ENCODE measurements at places on chromosomes 11 and 22.

GRCh38 chr11:66336234-66337102, at the start of gene RIN1:
RIN1 (minus strand) TSS chr11:66336434; CDS start chr11:66336402, 32 bp downstream.
- DNase-seq = no peak

DNA sequence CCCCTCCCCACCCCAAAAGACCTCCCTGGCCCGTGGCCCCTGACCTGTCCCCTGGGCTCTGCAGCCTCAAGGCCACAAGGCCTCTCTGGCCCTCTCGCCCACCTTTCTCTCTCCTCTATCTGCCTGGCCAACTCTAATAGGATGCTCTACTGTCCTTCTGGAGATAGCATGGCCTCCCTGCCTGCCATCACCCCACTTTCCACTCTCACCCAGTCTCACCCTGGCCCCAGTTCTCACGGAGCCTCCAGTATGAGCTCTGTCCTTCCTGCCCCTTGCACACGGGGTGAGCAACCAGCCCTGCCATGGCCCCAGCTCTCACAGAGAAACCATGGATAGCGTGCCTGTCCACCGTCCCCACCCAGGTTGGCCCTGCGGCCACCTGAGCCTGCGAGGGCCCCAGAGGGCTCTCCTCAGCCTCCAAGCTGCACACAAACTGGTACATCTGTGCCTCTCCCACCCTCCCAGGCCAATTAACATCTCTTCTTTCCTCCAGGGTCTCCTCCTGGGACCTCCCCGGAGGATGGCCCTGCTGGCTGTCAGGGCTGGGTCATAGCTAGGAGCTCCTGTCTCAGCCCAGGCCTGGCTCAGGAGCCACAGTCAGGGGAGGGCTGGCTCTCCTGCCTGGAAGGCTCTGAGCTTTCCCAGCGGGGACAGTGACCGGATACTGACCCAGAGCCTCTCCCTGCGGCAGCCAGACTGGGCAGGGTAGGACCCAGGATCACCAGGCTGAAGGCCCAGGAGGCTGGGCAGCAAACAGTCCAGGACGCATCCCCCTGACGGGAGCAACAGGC, 22.3 kb downstream of the RTN4R start:
- DNase-seq = no peak

DNA sequence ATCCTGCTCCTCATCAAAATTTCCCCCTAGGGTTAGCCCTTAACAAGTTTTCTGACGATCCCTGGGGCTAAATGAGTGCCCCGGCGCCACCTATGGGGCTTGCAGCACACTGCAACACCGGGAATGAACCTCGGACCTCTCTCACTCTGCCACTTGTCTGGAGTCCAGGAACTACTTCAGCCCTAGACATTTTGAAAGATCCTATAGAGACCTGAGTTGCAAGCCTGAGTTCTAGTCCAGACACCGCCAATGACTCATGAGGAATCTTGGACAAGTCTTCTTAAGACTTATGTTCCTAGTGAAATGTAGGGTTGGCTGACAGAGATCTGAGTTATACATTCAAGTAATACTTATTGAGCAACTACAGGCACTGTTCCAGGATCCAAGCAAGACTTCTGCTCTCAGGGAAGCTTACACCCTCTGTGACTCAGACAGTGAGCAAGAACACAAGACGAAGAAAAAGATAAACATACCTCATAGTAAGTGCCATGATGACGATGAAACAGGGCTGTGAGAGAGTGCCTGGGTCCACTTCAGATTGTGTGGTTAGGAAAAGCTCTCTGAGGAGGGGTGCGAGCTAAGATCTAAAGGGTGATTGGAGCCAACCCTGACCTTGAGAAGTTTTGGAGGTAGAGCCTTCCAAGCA, 10.2 kb upstream of the STK33 start:
- DNase-seq = peak; percentile 32

GRCh38 chr22:50074056-50074455, 11.2 kb downstream of the MLC1 start:
- DNase-seq = no peak

- no peak for DNase-seq
Observed at GRCh38 chr22:22802339-22802970, 85.2 kb upstream of the IGLL5 start.

DNA sequence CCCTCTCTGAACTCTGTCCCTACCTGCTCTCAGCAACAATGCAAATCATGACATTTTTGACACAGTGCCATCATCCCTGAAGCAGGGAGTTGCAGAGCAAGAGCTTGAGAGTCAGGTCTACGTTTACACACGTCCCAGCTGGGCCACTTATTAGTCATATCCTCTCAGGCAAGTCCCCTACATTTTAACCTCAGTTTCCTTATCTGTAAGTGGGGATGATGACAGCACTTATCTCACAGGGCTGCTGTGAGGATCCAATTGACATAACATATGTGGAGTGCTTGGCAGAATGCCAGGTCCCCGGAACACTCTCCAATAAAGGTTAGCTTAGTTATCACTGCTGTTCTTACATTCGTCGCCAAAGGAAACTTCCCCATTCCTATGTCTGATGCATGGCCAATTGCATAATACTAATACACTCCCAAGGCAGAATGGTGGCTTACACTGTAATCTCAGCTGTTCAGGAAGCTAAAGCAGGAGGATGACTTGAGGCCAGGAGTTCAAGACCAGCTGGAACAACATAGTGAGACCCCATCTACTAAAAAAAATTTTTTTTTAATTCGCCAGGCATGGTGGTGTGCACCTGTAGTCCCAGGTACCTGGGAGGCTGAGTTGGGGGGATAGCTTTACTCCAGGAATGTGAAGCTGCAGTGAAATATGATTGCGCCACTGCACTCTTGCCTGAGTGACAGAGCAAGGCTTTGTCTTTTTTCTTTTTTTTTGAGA, 16.6 kb downstream of the ASCC2 start:
- peak; percentile 90 for DNase-seq

DNA sequence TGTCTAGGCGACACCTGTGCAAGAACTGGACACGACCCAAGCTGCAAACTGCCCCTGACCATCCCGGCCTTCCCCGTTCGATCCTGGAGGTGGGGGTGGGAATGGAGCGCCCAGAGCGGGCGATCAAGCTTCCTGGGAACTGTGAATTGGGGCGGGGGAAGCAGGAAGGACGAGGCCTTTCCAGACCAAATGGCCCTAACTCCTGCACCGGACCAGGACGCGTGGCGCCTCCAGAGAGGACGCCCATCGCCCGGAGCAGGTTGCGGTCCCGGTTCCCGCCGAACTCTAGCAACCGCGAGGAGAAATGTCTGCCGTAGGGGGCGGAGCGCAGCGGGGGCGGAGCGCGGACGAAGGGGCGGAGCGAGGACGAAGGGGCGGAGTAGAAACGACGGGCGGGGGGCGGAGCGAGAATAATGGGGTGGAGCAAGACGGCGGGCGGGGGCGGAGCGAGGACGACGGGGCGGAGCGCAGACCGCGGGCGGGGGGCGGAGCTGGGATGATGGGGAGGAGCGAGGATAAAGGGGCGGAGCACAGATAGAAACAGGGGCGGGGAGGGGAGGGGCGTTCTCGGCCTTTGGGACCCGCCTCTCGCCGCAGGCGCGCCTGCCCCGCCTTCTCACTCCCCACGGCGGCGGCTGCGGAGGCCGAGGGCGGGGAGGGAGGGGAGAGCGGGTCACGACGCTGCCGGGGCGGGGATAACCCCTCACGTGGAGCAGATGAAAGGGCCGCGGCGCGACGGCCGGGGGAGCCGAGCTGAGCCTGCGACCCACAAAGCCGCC, at the start of gene ZNRF3:
ZNRF3 (plus strand) TSS at position 695 of the 779 bp plus-strand sequence. CDS start 195 bp downstream, outside the sequence.
- peak; percentile 92 for DNase-seq

GRCh38 chr11:133153031-133153430, 379.3 kb downstream of the OPCML start:
- DNase-seq = no peak

DNA sequence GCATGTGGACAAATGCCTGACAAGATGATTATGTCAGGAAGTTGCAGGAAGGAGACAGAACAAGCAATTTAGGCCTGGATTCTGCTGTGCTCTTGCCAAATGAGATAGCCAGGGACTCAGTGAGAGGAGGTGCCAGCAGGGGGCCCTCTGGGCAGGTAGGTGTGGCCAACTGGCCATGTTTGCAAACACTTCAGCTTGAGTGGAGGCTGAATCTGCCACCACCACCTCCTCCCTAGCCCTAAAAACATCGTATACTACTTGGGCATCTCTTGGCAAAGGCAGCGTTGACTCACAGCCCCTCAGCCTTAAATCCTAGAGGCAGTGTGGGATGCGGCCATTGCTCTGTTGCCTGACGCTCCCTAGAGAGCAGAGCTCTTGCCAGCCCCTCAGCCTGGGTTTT, 95.1 kb upstream of the PLET1 start:
- DNase-seq = no peak

DNA sequence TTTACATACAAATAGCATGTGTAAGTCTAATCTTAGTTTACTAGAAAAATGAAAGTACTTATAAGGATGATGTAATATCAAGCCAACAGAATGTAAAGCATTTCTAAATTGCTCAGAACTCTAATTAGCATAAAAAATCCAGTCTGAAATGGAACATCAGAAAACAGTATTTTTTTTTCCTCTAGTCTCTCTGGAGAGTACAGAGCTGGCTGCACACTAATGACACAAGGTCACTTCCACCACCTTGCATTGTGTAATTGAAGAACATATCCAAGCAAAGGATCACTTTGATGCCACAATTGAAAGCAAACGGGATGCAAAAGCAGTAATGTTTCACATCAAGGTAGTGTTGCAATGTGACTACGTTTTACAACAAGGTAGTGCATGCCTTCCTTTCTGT, 548.0 kb upstream of the LUZP2 start:
- no peak for DNase-seq

DNA sequence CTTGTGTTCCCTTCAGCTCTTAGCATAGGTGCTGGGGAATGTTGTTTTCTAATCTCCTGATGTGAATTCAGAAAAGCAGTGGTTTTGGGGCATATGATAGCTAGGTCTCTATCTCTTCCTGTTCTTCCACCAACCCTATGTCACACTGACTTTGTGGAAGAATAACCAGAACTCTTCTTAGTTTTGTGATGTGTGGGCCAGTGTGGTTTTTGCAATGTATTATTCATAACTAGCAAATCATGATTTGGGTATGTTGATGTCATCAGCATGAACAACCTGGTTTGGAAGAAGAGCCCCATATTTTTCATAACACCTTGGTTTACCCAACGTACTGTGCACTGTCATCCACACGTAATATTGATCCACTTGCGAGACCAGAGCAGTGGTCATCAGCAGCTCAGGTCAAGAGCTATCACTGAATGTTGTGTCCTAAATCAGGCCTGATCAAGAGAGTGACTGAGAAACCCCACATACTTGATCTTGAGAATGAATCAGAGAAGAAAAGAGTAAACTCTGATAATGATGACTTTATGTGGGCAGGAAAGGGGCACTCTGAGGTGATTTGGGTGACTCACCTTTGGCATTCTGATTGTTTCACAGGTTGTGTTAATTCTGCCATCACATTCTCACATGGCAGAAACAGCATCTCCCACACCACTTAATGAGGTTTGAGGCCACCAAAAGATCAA, 19.4 kb upstream of the MS4A6E start:
- DNase-seq = no peak

DNA sequence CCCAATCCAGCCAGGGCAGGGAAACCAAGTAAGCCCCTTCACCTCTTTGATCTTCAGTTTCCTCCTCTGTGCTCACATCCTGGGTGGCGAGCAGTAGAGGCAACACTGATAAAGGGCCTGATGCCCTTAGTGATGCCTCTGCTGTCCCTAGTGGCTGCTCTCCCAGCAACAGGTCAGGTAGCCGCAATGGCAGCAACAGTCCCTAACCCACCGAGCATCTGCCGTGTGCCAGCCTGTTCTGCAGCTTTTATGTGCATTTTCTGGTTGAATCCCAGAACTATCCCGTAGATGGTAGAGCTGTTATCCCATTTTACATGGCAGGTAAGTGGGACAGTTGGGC, 5.2 kb downstream of the SCYL1 start:
- no peak for DNase-seq

GRCh38 chr11:71244116-71244810, 8.1 kb downstream of the SHANK2 start:
- no peak for DNase-seq

DNA sequence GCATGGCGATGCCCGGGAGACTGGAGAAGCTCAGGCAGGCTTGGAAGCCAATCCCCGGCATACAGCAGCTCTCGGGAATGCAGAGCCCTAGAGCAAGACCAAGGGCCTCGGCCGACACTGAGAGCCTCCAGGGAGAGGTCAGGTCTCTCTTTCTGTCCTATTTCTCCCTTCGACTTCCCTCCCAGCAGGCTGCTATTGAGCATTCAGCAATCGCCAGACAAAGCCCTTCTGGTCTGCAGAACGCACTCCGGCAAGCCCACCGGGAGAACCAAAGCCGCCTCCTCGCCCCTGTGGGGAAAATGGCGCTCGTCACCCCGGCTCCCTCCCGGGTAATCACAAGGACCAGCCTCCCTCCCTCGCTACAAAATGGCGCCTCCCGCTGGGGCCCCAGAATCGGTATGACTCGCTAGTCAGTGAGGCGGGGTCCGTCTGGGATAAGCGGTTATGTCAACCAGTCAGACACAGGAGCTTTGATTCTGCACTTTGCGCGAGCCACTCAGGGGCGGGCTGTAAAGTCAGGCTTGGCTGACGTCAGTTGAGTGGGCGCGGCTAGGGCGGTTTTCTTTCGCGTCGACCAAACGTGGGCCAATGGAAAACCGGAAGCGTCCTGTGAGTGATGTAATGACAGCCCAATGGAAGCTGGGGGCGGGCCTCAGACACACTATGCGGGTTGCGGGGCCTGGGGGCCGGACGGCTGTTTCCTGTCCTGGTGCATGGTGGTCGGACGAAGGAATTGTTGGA, at the start of gene ZNF143:
ZNF143 (plus strand) TSS at position 691 of the 741 bp plus-strand sequence. CDS start 10,297 bp downstream, outside the sequence.
- DNase-seq = peak; percentile 100

GRCh38 chr22:37491559-37492427, 5.6 kb upstream of the MFNG start:
- no peak for DNase-seq

DNA sequence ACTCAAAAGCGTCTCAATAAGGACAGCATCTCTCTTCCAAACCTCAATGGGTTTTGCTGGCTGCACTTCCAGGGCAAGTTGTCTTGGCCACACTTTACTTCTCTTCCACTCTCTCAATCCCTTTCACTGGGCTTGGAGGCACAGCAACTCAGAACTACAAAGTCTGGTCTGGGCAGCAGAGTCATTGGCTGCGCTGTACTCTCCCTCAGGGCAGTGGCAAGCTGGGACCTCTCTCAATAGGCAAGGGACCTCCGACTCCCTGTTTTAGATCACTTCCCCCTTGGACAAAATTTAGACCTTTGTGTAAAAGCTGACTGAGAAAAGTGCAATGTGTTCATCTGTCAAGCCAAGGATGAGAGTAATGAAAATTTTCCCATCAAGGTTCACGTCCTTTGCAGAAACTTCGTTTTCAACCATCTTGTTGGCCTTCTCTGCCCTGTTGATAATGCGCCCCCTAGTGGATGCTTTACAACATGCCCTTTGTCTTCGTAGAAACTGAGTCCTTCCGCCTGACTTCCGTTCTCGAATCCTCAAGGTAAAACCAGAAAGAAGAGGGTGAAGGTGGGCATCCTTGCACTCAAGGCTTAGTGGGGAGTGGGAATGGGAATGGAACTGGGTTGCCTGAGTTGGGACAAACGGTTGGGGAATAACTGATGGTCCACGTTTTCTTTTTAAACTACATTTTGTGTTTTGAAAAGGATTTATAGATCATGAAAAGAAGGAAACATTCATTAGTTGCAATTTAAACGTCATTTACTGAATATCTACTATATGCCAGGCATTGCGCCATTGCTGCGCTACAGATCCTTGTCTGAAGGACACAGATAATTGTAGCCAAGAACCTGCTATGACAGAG, 99.1 kb downstream of the CD44 start:
- no peak for DNase-seq

- no peak for DNase-seq
Observed at GRCh38 chr11:96257036-96257435, 86.0 kb downstream of the MAML2 start.

Data from left ventricle myocardium inferior (tissue), 1 donor.